ENCODE measurements at places on chromosomes 1 and 21.

GRCh38 chr1:84907095-84907827, 14.3 kb upstream of the LPAR3 start:
- no peak for DNase-seq

DNA sequence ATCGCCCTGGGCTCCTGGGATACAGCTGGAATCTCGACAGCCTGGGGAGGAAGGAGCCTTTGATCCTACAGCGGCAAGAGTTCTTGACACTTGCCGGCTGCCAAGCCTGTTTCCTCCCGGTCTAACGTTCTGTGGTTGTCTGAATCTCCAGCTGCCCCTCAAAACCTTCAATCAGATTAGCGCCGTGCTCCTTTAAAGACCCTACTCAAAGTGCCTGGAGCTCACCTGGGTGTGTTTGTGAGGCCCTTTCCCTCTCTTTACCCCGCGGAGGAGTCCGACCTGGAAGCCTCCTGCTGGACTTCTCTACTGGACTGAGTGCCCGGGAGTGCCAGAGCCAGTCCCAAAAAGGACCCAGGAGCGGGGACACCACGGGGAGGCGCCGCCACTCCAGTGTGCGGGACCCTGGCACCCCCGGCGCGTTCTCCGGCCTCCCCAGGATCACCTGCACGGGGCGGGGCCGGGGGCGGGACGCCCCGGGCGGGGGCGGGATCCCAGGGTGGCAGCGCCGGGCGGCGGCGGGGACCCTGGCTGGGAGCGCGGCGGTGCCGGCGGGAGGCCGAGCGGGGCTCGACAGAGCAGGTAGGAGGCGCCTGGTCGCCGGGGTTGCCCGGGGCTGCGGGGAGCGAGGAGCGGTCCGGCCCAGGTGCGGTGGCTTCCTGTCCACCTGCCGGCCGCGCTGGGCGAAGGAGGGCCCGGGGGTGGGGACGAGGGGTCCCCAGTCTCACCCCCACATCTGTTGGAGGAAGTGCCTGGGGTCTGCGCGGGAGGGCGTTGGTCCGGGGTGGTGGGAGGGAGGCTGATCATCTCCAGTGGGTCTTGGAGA, at the start of gene NCMAP:
Gene NCMAP, plus strand, starts transcription at position 497 of the 823 bp plus-strand sequence. CDS start 39,344 bp downstream, outside the sequence.
- DNase-seq: no peak

DNA sequence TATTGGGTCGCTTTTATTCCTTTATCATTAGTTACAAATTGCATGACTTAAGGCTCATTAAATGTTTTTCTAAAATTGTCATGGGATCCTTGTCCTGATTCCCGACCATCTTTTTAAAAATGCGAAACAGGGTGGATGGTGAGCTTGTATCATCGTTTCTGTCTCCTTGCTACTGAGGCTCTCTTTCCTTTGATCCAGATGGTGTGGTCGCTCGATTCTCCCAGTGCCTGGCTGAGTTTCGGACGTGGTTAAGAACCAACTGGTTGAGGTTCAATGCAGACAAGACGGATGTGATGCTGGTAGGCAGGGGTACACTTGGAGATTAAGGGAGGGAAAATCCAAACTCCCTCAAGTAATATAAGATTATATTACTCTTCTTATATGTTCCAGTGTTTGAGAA, 1.2 kb downstream of the MIER1 start:
- DNase-seq: peak; percentile 21

GRCh38 chr1:7410156-7410555, 360.9 kb upstream of the VAMP3 start:
- DNase-seq: no peak

DNA sequence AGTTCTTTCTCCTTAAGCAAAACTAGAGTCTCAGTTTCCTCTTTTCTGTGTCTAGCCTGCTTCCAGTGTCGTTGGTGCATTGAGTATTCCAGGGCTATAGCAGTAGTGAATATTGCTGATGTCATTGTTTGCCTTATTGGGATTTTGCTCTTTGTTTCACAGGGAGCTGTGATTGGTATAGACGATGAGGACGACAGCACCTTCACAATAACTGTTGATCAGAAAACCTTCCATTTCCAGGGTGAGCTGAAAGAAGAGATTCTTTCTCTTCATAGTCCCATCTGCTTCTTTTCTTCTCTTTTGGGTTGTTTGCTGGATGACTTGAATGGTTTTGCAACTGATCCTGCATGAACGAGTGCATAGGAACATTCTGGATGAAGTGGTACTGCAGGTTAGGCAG, 52.4 kb downstream of the OSBPL9 start:
- DNase-seq: peak; percentile 14

DNA sequence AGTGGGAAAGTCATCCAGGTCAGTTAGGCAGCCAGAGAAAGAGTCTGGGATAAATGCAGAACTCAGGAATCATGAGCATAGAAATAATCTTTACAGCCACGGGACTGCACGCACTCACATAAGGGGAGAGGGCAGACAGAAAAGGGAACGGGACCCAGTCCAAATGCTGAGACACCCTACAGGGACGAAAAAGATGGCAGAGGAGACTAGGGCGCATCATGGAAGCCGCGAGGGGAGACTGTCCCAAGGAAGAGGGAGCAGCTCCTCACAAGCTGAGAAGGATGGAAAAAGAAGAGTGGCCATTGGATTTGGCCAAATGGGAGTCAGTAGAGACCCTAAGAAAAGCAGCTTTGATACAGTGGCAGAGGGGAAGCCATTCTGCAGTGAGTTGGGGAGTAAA, 102.9 kb upstream of the TLR5 start:
- DNase-seq: no peak

GRCh38 chr1:53454019-53454418, 5.2 kb upstream of the DMRTB1 start:
- DNase-seq: no peak

GRCh38 chr21:41921021-41921420, 32.8 kb downstream of the C2CD2 start:
- peak; percentile 18 for DNase-seq

GRCh38 chr1:66231681-66232463, 302.1 kb upstream of the SGIP1 start:
- no peak for DNase-seq

- no peak for DNase-seq
Observed at GRCh38 chr1:156214024-156214748, 1.4 kb downstream of the PMF1 start.

- DNase-seq: peak; percentile 72
Observed at GRCh38 chr1:225811622-225812487, 1.9 kb downstream of the EPHX1 start.

- no peak for DNase-seq
Observed at GRCh38 chr1:116287341-116288200, 85.5 kb upstream of the ATP1A1 start.

- DNase-seq: no peak
Observed at GRCh38 chr1:55560266-55560665, 345.1 kb upstream of the USP24 start.

DNA sequence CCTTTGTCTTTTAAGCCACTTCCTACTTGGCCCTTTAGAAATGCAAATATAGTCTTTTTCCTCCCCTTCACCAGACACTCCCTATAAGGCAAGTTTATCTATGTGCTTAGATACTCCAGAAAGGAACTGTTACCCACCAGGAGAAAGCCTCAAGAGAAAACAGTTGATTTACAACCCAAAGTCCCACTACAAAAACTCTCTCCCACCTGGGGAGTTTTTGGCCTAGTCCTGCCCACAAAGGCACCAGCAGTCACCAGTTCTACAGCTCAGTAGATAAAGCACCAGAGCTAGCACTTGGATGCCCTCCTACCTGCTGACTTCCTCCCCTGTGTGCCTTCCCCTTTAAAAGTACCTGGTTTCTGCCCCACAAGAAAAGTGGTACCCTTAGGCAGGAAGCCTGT, 27.7 kb upstream of the HAO2 start:
- no peak for DNase-seq

- no peak for DNase-seq
Observed at GRCh38 chr1:17892851-17893250, 137.7 kb downstream of the ACTL8 start.

DNA sequence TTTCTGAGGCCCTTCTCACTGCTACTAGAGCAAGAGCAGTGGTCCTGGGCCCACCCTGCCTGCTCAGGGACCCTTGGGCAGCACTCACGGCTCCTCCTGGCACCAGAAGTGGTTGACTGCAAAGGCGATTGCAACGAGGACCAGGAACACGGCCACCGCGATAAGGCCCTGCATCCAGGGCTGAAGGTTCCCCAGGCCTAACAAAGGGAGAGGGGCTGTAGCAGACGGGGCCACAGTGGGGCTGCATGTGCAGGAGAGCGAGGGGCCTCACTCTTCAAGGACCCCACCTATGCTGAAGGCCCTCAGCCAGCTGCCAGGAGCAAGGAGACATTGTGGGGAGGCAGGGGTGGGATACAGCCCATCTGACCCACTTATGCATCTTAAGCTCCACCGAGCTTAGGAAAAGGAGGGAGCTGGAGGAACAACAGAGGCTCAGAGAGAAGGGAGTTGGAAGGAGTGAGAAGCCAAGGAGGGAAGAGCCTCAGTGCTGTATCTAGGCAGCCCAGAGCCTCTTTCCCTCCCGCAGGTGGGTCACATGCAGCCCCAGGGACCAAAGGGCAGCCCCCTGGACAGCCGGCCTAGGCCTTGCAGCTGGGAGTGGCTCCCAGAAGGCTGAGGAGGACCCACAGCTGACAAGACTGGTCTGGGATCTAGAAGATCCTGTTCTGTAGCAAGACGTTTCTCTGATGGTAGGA, 2.5 kb downstream of the PDZK1IP1 start:
- no peak for DNase-seq

DNA sequence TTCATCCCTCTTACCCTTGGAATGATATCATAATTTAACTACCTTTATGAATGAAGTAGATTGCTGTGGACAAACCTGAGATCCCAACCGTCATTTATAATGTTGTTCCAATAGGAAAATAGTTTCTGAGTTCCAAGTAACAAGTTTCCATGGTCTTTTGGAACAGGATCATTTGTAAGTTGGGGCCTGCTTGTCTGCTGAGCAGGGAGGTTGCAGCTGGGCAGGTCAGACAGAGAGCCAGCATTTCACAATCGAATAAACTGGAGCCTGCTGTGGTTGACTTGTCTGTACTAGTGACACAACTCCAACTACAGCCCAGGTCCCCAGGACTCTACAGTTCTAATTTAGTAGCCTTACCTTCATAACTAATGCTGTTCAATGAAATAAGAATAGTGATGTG, 18.6 kb upstream of the RALGPS2 start:
- no peak for DNase-seq

DNA sequence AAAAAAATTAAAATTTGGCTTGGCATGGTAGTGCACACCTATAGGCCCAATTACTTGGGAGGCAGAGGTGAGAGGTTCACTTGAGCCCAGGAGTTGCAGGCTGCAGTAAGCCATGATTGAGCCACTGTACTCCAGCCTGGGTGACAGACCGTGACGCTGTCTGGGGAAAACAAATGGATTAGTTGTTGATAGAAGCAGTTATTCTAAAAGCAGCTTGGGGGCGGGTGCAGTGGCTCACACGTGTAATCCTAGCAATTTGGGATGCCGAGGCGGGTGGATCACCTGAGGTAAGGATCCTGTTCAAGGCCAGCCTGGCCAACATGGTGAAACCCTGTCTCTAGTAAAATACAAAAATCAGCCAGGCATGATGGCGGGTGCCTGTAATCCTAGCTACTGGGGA, 40.3 kb downstream of the KIF1B start:
- DNase-seq: peak; percentile 14

DNA sequence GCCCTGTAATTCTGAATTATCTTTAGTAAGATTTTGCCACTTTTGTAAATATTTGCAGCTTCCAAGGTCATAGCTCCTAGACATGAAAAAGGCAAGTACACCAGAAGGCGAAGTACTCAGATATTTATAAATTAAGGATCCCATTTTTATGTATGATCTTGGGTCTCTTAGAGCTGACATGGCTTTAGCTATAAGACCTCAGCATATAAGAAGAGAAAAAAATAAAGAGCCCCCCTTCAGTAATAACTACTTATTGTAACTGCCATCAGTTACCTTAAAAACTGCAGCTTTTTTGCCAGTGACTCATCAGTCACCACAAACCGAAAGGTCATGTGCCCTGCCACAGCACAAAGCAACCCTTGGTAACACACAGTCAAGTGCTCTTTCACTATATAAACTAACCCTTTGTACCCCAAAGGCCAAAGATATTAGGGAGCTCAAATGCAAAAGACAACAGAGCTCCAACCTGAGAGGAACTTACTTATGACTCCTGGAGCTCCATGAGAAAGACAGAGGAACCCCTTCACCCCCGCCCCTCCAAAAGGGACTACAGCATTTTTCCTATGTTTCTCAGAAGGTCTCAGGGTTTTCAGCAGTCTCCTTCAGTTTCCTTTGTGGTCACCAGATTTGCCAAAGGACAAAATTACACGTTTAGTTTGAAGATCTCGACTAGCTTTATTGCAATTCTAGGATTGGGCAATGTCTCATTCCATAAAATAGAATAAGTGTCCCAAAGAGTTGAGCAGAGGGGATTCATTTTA, 219.8 kb upstream of the DUSP10 start:
- DNase-seq: no peak

DNA sequence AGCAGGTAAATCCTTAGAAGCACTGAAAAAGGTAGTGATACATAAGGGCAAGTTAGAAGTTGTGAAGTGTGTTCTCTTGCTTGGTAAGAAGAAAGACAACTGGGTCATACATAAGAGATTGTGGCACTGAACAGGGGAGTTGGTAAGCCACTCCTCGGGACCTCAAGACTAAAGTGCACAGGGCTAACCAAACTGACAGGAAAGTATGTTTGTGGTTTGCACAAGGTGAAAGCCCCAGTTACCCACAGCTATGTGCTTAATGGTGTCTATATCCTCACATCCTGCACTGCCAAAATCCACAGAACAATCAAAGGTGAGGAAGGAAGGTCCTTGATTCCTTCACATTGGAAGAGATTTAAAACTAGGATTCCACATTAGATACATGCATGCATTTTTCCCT, 276.5 kb downstream of the DNM3 start:
- DNase-seq: no peak

GRCh38 chr1:193569096-193569982, 382.9 kb upstream of the B3GALT2 start:
- no peak for DNase-seq

DNA sequence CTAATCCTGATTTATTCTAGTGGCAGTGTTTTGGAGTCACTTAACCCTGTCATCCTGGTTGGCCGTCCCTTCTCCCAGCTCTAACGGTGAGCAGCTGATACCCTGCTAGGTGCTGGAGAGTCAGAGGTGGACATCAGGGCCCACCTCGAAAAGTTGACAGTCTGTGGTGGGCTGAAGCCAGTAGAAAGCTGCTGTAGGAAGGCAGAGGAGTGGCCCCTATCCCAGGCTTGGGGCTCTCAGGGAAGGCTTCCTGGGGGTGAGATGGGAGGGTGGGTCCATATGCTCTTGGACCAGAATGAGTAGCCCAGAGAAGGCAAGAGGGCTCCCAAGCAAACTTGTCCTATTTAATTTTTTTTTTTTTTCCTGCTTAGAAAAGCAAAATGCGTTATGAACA, 475 bp upstream of the RPL5 start:
- DNase-seq: no peak
